GM12891 (cell line): ENCODE measurements at places on chromosomes 1 and 21.

- no peak for DNase-seq
These were observed 138.3 kb downstream of the PGBD5 start for GRCh38 chr1:230287674-230288315.

GRCh38 chr21:38773099-38774061 lies 32.3 kb upstream of the ETS2 start:
- no peak for DNase-seq

GRCh38 chr1:162139211-162139610 lies 69.7 kb downstream of the NOS1AP start:
- no peak for DNase-seq

- no peak for DNase-seq
These were observed 33.4 kb upstream of the CD84 start for GRCh38 chr1:160612613-160613218.

GRCh38 chr1:178945763-178946266 lies 74.9 kb upstream of the ANGPTL1 start:
- DNase-seq = no peak

DNA sequence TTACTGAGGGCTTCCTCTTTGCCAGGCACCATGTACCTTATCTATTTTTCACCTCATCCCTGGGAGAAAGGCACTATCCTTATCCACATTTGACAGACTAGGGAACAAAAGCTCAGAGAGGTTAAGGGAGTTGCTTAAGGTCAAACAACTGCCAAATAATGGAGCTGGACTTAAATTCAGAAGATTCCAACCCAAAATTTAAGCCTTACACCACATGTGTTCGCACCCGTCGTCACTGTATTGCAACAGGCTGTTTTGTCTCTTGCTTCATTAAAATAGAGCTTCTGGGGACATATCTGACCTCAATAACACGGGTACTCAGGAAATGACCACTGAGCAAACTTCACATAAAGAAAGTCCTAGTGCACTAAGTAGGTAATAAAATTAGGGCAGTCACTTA lies 62.0 kb downstream of the TRABD2B start:
- DNase-seq = no peak

DNA sequence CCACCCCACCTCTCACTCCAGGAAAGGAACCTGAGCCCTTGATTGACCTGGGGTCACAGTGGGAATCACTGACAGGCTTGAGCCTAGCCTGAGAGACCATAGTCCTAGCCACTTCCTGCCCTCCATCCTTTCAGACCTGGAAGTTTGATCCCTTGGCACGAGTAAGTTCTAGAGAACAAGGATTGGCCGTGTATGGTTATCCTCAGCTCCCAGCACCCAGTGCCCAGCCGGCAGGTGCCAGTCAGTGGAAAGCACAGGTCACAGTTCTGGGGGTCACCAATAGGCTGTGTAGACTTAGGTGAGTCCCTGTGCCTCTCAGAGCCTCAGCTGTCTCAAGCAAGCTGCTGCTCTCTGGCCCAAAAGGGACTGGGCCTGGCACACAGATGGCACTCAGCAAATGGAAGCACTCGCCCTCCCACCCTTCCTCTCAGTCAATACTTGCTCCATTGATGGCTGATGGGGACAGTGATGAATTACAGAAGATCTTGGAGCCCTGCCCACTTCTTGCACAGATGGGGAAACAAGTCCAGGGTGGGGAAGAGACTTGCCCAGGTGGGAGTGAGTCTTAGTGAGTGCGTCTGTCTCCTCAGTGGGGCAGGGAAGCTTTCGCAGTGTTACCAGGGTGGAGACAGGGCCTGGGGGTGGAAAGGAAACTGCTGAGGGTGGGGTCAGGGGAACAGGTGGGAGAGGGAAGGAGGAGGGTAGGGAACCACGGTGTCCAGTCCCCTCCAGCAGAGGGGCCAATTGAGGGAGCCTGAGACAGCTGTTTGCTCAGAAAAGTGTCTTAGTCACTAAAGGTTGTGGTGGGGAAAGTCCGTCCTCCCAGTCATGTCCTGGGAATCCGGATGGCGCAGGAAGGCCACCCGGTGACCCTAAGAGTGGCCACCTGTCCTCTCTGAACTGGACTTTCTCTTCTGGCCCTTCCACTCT lies 2.6 kb upstream of the KCNQ4 start:
- DNase-seq = no peak

DNA sequence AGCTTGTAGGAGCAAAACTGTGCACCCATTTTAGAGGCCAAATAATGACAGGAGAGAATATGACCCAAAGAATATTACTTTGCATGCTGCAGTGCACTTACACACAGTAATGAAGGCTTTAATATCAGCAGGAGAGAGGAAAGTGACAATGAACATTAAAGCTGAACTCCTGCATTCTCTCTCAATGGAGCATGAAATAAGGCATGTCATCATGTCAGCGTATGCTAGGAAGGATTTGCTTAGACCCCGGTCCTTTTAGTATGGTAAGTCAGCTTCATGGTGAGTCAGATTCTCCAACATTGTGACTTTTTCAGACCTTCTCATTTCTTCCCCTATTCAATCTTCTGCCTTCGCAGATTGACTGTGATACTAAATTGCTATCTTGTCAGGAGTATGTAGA lies 210.7 kb upstream of the TMPRSS15 start:
- no peak for DNase-seq

- DNase-seq = no peak
These were observed 543.5 kb downstream of the PTPRC start for GRCh38 chr1:199182186-199182843.

GRCh38 chr1:155466617-155466972 lies 96.0 kb downstream of the ASH1L start:
- no peak for DNase-seq

GRCh38 chr1:113091988-113092594 lies 19.1 kb downstream of the LRIG2 start:
- no peak for DNase-seq

GRCh38 chr1:234001817-234002216 lies 97.3 kb downstream of the SLC35F3 start:
- DNase-seq = no peak

GRCh38 chr1:244727871-244728474 lies 75.0 kb downstream of the DESI2 start:
- no peak for DNase-seq

DNA sequence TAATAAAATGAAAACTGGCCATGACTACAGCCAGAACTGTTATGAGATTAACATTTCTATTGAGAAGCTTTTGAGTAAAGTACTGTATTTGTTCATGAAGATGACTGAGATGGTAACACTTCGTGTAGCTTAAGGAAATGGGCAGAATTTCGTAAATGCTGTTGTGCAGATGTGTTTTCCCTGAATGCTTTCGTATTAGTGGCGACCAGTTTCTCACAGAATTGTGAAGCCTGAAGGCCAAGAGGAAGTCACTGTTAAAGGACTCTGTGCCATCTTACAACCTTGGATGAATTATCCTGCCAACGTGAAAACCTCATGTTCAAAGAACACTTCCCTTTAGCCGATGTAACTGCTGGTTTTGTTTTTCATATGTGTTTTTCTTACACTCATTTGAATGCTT lies 164.0 kb downstream of the NEK7 start:
- no peak for DNase-seq

- no peak for DNase-seq
These were observed 49.7 kb downstream of the ELAVL4 start for GRCh38 chr1:50158421-50158820.

DNA sequence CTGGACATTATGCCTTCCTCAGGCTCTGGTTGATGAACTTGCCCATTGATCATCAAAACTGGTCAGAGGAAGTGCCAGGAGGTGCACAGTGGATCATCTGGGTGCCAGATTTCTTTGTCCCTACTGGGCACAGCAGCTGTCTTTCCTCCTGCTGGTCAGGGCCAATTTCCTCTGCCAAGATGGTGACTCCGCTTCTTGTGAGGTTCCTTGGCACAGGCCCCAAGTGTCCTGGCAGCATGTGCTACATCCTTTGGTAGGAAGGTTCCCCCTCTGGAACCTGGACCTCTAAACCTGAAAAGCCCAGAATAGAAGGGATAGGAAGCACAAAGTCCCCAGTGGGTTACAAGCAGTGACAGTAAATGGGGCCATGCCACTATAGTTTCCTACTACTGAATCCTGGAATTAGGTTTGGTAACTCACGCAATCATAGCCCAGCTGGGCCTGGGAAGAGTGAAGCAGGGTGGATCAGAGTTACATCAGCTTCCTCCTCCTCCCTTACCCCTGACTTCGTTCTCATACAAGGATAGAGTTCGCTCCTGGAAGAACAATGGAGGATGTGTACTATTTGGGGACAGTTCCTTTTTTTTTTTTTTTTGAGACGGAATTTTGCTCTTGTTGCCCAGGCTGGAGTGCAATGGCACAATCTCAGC lies 147.1 kb downstream of the CNIH3 start:
- no peak for DNase-seq

DNA sequence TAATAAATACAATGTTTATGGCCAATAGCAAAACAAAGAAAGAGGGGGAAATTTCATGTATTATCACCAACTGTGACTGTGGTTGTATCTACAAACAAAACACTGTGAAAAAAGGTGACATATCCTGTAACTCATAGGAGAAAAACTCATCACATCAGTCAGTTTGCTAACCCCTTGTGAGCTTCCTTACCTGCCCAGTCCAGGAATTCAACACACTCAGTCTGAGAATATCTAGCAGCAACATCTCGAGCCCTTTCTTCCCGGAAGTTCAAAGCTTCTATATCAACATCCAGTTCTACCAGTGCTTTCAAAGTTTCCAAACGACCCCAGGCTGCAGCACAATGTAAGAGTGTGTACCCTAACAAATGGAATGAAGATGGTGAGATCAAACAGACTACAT lies 11.5 kb downstream of the TEX50 start:
- no peak for DNase-seq

DNA sequence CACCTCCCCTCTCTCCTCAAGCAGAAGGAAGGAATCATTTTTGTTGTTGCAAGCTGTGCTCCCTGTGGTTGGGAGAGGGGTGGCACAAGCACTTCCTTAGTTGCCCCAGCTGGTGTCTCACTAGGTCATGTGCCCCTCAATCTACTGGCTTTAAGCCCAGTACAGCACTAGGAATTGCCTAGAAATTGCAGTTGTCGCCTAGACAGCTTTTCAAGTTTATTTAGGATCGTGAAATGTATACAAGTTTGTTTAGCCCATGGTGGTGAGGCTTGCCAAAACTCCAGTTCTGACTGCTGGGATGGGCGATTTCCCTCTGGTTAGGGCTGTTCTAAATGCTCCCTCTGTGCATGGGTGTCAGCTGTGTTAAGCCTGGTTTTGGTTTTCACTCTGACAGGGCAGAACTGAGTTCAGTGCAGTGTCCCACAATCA lies 126.8 kb upstream of the ZNF644 start:
- DNase-seq = no peak

- DNase-seq = no peak
These were observed 9.0 kb upstream of the RPL5 start for GRCh38 chr1:92822879-92823278.

DNA sequence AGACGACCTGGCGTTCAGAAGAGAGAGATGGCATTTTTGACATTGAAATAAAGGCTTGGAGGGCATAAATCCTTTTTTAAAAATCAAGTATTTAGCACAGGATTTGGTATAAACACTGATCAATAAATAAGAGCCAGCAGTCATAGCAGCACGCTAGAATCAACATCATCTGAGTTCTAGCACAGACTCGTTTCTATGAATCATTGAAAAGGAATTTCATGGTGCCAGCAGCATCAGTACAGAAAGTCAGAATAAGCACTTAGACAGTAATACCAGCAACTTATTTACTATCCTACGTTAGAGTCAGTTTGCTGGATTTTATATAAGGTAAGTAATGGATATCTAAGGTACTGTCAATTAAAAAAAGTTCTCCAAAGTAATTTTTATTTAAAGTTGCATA lies 119.3 kb downstream of the HLCS start:
- no peak for DNase-seq

DNA sequence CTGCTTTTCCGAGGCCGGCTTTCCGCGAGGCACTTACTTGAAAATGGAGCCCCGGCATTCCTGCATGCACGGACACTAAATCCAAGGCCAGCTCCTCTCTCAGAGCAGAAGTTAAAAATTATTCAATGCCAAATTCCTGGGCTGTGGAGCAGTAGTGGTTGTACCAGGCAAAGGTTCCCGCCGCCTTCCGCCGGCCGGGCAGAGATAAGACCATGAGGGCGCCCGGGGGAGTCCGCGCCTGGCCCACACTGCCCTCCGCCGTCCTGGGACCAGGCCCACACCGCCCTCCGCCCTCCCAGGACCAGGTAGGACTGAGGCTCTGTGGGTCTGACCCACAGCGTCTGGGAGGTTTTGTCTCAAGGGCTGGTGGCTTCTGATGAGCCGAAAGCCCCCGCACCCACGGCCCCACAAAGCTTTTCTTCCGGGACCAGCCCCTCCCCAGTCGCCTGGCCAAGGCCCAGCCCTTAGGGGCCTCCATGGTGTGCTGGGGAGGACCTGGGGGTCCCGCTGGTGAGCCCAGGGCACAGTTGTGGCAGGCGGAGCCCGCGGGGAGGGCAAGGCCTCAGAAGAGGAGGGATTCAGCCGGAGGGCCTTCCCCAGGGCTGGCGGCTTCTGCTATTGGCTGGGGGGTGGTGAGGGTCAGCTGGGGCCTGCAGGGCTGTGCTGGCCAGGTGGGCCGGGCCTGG lies 12.7 kb upstream of the C1orf159 start:
- no peak for DNase-seq

GRCh38 chr1:39174390-39175081 lies 30.0 kb upstream of the MACF1 start:
- no peak for DNase-seq

DNA sequence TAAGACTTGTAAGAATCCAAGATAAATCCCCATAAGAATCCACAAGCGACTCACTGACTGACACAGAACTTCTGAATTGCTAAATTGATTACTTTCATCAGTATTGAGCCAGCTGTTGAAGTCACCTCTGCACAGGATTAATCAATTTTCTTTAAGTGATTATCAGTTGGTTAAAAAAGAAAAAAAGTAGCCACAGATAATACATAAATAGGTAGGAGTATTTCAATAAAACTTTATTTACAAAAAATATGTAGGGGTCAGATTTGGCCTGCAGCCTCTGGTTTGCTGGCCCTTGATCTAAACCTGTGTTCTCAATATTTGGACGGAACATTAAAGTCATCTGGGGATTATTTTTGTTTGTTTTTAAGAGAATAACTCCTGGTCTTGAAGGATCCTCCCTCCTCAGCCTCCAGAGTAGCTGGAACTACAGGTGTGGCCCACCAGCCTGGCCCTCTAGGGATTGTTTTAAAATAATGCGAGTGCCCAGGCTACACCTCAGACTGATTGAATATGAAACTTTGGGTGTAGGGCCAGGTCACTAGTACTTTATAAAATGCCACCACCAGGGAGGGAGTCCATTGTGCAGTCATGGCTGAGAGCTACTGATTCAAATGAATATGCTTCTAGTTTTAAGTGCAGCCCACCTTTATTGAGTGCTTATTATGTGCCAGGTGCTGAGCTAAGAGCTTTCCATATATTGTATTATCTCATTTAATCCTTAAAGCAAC lies 6.8 kb upstream of the TMEM183A start:
- no peak for DNase-seq
